Effector CD4-positive, alpha-beta T cell (primary cell): ENCODE measurements at places on chromosomes 3 and 15.

GRCh38 chr3:2837910-2838309 lies 272.3 kb downstream of the IL5RA start:
- DNase-seq, result no peak

DNA sequence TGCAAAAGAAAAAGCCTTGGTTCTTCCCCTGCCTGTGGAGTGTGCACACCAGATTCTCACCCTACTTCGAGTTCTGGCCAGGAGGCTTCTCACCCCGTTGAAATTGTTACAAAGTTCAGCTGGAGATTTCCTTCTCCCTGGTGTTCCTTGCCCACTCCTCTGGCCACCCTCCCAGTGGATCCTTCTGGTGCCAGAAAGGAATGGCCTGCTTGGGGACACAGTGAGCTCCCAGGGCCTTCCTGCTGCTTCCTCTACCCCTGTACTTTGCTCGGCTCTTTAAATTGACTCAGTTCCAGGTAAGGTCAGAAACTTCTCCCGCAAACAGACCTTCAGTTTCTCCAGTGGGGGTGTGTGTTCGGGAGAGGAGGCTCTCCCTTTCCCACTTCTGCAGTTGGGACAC lies 140.1 kb upstream of the CFAP20DC start:
- DNase-seq, result no peak

GRCh38 chr3:11236588-11237461 lies 35.4 kb upstream of the ATG7 start:
- DNase-seq, result peak; percentile 78

DNA sequence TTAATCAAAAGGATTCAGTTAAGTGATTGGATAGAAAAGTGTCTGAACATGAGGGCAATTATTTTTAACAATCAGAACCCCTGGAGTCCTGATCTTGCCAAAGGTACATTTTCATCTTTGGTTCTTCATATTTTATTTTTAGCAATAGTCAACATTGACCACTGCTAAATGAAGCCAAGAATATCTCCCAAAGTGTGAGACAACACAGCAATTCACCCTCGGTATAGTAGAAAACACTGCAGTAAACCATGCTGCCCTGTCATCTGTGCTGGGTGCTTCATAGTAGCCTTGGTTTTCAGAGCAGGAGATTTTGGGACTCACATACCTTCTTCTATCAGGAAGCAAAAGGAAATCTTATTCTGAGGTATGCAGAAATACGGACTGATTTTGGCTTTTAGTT lies 47.2 kb upstream of the PARL start:
- DNase-seq, result no peak

- DNase-seq, result no peak
Measured at GRCh38 chr15:50247819-50248655, 17.5 kb downstream of the HDC start.

DNA sequence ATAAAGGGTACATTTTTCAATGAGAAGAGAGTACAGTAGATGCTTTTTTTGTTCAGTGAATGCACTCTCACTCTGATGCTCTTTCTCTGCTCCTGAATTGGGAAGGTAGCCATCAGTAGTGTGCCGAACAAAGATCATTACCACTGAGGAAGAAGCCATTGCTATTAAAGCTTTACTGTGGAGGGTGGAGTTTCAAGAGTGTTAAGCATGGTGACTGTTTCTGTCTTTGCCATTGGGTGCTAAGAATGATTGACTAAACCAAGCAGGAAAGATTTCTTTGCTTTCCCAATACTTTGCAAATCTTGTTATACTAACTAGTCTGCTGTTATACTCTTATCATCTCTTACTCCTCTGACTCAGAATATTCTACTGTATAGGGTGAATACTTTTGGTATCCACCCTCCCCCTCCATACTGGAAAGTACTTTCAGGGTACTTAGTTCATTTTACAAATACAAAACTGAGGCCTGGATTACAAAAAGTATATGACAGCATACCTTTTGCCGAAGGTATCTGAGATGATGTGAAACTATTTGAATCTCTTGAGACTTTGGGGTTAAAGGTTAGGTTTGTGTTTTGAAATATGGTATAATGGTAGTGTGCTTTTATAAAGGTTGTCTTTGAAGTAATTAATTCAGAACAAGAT lies 1.7 kb downstream of the RAB11A start:
- DNase-seq, result no peak

GRCh38 chr15:39125904-39126303 lies 455.0 kb upstream of the THBS1 start:
- DNase-seq, result no peak

DNA sequence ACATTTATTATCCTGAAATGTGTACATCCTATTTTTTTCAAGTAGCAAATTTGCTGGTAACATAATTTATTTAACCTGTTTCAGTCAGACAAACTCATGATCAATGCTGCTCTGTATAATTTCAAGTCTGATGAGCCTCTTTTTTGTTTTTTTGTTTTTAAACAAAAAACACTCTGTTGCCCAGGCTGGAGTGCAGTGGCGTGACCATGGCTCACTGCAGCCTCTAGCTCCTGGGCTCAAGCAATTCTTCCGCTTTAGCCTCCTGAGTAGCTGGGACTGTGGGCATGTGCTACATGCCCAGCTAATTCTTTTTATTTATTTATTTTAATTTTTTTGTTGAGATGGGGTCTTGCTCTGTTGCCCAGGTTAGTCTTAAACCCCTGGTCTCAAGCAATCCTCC lies 40.1 kb upstream of the CAPN3 start:
- no peak for DNase-seq

- DNase-seq, result no peak
Measured at GRCh38 chr3:102156426-102156825, 278.4 kb upstream of the ZPLD1 start.

DNA sequence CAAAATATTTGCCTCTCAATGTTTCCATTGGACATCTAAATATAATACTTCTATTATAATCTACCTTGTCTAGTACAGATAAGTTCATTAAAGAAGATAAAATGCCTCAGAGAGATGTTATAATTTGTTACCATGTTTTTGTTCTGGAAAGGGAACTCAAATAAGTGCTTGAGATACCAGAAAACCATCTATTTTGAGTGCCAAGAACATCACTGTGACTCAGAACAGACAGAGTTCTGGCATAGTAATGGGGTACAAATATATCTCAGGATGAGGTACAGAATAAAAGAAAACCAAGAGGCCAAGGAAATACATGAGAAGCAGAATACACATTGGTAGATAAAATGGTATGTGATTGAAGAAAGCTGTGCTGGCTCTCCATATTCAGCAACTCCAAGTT lies 58.9 kb downstream of the IMPG2 start:
- no peak for DNase-seq

DNA sequence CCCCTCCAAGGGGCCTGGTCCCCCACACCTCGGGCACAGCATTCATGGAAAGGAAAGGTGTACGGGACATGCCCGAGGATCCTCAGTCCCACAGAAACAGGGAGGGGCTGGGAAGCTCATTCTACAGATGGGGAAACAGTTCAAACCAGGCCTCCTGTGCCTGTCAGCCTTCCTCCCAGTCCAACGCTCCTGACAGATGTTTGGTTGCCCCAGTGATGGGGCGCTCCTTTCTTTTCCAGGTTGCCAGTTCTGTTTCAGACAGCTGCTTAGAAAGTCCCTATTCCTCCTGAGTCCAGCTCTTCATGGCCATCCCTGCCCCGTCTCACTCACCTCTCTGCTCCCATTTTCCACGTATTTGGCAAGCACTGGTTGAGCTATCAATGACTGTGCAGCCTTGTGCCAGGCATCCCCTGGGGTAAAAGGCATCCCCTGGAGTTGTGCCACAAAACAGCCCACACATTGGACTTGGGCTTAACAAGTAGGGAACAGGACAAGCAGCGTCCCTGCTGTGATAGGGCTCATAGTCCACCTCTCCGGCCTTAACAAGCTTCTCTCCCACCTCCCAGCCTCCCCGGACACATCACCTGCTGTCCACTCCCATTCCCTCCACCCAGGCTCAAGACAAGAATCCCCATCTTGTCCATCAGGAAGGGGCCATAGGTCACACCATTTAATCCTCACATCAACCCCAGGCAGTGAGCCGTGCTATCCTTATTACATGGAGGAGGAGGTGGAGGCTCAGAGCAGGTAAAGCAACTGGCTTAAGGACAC lies 6.6 kb downstream of the OXTR start:
- no peak for DNase-seq

DNA sequence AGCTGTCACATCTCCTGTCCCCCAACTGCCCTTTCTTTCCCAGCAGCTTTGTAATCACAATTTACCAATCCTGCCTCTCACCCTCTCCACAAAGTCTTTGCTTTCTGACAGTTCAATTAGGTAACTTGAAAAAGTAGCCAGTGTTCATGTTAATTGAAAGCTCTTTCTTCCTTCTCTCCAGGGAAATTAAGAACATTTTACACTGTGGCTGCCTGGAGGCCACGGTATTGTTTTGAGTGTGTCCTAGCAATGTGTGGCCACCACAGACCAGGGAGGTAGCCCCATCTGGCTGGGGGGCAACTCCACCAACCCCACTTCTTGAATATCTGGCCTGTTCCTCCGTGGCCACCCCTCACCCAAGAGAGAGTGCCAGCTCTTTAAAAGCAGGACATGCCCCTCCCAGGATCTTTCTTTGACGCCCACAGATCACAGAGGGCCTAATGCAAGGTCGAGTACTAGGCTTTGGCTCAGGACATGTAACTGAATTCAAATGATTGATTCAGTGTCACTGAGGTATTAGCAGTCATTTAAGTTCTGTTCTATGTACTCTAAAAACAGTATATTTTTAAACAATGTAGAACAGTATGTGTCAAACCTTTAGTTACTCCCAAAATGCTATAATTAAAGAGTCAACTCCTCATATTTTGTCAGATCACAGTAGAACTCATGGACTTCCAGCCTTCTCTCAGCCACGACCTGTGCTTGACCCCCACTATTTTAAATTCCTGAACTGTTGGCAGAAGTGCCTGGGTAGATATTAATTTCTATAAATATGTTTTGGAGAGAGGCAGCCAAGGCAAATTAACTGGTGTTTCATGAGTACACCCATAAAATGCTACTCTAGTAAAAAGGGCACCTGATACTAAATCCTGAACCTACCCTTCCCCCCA lies 164.5 kb downstream of the TNIK start:
- DNase-seq, result no peak

DNA sequence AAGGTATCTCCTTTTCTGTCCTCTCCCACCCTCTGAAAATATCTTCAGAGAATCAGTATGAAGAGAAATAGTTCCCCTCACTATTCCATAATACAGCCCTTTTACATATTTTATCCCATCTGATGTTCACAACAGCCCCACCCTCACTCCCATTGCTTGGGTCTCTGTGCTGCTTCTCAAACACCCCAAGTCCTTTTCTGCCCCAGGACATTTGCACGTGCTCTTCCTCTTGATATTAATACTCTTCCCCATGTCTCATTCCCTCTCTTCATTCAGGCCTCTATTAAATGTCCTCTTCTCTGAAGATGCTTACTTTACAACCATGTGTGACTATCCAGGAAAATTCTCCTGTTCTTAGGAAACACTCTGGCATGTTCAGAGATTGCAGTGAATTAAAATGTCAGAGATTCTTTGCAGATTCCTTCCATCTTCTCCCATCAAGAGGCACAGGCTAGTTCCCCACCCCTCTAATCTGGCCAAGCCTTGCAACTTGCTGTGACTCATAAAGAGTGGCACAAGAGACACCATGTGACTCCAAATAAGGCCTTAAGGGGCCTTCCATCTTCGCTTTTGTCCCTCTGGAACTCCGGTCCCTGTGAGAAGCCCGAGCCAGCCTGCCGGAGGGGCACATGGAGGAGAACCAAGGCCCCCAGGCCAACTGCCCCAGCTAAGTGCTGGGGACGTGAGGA lies 128.5 kb downstream of the CHSY1 start:
- no peak for DNase-seq

DNA sequence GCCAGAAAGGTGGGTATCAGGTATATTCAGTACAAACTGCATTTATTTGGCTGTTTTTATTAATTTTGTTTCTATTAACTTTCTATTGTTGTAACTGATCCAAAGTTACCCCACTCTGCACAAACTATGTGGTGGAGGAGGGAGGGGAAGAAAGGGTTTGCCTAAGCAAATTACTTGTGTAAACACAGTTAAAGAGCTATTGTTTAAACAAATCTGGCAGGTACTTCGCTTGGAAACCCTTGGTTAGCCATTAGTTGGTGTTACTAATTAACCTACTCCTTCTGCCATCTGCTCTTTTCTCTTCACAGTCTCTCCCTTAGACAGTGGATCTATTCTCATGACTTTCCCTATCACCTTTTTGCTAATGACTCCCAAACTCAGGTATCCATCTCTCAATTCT lies 328.4 kb upstream of the NECTIN3 start:
- no peak for DNase-seq

- DNase-seq, result no peak
Measured at GRCh38 chr15:86650094-86650493, 570.4 kb downstream of the AGBL1 start.

DNA sequence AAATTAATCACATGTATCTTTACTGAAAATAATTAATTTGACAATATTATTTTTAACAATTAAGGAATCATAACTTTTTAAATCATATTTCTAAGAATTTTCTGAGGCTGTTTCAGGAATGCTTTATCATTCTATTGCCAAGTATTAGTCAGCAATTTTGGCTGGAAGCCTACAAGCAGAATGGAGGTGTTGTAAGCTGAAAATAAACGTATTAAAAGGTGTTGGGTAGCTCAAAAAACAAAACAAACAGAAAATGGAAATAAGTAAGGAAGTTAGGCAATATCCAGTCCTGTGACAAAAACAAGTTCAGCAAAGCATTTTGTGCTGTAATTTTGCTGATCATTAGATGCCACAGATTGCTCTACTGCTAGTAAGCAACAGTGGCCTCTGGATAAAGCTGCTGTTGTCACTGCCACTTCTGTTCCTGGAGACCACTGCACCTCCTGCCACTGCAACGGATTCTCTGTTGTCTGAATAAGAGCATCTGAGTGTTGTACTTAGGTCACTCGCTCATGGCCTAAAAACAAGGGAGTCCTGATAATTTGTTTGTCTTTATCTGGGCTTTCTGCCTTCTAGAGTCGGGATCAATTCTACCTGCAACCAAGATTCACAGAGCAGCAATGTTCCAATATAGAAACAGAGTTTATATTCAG lies 63.5 kb upstream of the SLITRK3 start:
- no peak for DNase-seq

DNA sequence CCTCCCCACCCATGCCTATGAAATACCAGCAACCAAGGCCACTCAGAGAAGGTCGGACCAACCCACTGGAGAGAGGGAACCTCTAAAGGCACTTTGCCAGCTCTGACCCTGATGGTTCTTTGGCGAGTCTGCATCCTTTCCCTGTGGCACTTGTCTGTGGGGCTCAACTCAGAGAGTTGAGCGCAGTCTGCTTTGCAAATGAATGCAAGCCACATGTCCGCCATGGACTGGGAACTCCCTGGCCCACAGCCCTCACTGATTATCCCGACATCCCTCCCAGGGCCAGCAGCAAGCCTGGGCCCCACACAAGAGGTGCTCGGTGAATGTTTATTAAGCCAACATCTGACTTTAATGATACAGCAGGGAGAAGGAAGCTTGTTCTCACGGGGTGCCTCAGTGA lies 55.5 kb upstream of the HES1 start:
- no peak for DNase-seq
